ENCODE measurements at places on chromosomes 7 and 10.

GRCh38 chr7:6178298-6179029 is 94.0 kb downstream of the CYTH3 start:
- no peak for DNase-seq

DNA sequence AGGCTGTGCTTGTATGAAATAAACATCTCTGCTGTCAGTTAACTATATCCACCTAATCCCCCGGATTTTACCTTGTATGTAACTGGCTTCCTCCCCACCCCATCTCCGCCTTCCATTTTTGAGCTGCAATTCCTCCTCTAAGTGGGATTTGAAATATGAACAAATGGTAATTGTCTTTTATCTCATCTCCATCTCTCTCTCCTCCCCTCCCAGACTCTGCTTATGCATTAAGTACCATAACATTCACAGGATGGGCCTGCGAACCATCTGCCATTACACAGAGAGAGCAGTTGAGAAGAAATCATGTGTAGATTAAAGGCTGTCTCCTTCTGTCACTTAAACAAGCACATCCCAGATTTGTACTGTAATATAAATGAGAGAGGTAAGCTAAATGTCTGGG is 1169.9 kb downstream of the TYW1 start:
- no peak for DNase-seq

GRCh38 chr7:16278167-16278787 is 143.1 kb downstream of the CRPPA start:
- DNase-seq = no peak

DNA sequence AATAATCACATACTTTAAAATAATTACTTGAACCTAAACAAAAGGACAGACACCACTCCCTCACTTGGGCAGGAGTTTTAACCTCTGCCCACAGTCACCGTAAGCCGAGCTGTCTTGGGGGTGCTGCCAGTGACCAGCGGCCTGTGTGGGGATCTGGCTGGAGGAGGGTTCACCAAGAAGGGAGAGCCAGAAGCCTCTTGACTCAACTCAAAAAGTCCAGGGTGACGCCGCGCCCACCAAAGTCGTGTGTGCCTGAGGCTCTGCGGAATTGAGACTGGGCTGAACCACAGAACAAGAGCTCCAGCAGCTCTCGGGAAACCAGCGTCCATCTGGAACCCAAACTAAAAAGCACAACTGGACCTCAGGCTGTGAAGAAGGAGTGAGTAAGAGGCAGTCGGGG is 35.8 kb downstream of the ZFAND2A start:
- no peak for DNase-seq

All from stimulated activated CD8-positive, alpha-beta memory T cell treated with anti-CD3 and anti-CD28 coated beads, Interleukin-15, amount 100 ng/mL, for 48 hours (primary cell).